Cortex of kidney (tissue), 1 donor: ENCODE measurements at places on chromosomes 11 and 22.

- DNase-seq = no peak
These were observed 554.2 kb upstream of the CCDC90B start for GRCh38 chr11:83840326-83840725.

- no peak for DNase-seq
These were observed 50.2 kb downstream of the SPATA19 start for GRCh38 chr11:133795088-133795487.

DNA sequence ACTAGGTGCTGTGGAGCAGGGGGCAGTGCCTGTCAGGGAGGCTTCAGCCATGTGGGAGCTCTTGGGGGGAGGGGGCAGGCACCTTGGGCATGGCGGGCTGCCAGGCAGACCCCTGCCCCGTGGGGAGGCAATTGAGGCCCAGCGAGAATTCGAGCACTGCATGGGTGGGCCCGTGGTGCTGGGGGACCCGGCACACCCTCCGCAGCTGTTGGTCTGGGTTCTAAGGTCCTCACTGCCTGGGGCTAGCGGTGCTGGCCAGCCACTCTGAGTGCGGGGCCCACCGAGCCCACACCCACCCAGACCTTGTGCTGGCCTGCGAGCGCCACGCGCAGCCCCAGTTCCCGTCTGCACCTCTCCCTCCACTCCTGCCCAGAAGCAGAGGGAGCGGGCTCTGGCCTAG is 835.5 kb upstream of the CNTN5 start:
- DNase-seq = no peak

- no peak for DNase-seq
These were observed 569.5 kb downstream of the MN1 start for GRCh38 chr22:27232077-27232476.

DNA sequence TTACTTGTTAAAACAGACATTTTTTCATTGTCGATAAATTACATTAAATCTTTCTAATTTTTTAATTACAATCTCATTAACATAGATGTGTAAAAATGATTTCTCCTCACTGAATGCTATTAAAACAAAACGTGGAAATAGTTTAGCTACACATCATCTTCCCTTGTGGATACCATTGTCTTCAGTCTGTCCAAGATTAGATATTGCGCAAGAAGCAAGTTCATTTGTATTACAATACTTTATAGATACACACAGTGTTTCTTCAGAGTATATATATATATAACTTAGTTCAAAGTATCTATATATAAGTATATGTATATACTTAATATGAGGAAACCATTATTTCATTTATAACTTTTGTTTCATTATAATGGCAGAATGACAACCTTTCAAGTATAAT is 883.3 kb upstream of the CNTN5 start:
- DNase-seq = no peak

DNA sequence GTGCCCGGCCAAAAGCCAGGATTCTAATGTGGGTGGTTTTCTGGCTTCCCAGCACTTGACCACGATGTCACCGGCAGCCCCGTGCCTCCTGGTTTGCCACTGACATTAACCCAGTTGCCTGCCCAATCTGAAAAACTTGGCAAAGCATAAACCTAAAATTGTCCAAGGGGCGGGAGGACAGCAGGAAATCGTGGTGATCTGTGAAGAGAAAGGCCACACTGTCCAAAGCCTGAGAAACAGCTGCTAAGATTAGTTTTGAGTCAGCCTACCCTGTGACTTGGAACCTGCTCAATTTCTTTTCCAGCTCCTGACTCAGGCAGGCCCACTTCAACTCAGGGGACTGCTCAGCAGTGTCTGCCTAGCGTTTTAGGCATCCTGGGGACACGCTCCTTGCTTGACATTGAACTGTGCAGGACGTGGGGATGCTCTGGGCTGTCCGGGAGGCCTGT is 8.2 kb upstream of the F2 start:
- DNase-seq = no peak

- no peak for DNase-seq
These were observed 26.7 kb downstream of the SERGEF start for GRCh38 chr11:17986007-17986710.

DNA sequence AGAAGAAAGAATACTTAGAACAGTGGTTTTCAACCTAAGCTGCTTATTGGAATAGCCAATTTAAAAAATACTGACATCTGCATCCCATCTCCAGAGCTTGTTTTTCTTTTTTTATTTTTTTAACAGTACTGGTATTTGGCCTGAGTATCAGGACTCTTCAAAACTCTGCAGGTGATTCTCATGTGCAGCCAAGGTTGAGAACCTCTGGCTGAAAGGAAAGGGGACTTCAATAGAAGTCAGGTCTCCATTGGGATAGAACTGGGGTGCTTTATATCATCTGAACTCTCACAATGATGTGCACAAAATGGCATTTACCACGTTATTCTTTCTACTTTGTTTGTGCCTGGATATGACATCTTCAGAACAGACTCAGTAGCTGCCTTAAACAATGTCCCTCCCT is 55.3 kb downstream of the BBOX1 start:
- no peak for DNase-seq

DNA sequence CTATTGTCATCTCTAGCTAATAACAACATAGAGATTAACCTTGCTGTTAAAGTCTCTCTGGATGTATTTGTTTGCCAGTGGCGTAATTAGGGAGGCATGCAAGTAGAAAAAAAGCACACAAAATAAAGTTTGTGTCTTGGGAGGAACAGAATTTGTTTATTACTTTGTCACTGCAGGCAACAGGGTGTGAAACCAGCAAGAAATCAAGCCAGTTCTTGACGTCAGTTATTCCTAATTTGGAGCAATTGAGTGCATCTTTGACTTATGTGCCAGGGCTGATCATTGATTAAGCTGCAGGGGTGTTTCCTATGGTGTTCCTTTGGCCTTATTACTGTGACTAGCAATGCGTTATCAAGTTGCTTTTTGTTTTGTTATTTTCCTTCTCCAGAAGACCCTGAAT is 751.0 kb downstream of the KCNA4 start:
- no peak for DNase-seq

- DNase-seq = no peak
These were observed 1.0 kb downstream of the FUT4 start for GRCh38 chr11:94544646-94545263.

DNA sequence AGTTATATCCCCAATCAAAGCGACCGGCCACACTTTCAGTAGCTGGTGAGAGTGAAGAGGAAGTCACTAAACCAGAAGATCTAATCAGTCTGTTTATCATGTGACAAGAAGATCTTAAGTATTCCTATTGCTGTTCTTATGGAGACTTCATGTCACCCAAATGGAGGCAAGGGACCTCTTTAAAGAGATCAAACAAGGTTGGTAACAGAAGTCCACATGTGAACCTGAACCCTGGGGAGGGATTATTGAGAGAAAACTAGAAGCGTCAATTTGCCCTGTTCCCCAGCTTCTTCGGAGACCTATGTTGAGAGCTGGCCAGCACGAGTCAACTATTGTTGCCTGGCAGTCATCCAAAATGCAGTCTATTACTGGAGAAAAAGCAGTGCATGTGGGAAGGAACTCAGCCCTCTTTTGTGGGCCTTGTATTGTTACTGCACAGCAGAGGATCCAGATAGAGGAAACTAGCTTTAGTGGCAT is 76.9 kb upstream of the CTSC start:
- no peak for DNase-seq

DNA sequence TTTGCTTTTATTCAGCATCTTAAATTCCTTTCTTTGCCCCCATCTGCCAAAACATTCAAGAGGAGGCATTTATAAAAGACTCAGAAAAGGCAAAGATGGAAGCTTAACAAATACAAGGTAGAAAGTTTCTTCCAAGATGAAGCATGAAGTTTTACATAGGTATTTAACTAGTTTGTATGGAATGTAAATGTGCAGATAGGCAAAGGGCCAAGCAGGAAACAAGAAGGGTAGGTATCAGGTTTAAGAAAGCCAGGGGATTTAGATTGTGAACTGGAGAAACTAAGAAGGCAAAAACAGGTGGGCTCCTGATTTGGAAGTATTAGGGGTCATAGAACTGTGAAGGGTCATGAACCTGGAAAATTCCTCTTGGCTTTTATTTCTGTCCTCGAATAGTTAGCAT is 62.6 kb downstream of the PPP2R1B start:
- DNase-seq = no peak

- no peak for DNase-seq
These were observed 35.2 kb downstream of the SOX6 start for GRCh38 chr11:16321148-16321547.

DNA sequence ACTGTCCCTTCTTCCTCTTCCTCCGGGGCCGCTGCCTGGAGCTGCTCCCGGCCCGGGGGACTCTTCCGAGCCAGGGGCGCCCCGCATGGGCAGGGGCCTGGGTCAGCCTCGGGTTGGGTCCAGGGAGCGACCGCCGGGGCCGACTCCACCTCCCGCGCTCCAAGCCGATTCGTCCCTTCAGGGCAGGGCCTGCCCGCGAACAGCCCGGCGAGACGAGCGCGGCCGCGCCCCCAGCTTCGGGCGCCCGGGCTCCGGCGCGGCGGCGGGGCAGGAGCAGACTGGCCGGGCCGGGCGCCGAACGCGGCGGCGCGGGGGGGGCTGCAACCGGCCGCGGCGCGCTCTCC is at the start of gene LARGE1:
Gene LARGE1, minus strand, starts transcription at position 280 of the 344 bp plus-strand sequence.
- DNase-seq = no peak

- DNase-seq = no peak
These were observed 66.3 kb downstream of the C11orf91 start for GRCh38 chr11:33634291-33634834.

DNA sequence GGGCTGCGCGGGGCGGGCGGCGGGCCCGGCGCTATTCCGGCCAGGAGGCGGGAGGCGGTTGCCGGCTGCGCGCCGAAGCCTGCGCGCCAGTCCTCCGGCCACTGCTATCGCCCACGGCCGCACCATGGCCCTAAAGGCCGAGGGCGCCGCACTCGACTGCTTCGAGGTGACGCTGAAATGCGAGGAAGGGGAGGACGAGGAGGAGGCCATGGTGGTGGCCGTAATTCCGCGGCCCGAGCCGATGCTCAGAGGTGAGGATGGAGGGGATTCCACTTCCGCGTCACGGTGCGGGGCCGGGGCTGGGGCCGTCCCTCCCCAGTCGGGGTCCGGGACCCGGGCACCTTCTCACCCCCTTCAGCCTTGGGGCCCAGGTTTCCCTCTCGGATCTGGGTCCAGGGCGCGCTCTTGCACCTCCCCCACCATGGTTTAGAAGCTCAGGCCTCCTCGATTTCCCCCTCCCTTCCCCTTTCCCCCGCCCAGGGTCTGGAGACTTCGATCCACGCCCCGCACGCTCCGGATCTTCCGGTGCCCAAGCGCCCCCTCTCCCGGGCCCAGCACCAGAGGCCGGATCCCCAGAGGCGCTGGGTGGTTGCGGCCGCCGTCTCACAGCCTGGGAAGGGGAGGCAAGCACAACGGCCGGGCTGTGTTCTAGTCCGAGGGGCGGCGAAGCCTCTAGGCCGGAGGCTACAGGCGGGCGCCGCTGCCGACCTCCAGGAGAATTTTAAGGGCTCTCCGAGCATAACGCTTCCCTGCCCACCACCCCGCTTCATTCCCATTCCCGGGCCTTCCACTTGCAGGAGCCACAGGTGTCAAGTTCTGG is 517 bp downstream of the SPINDOC start:
- no peak for DNase-seq

DNA sequence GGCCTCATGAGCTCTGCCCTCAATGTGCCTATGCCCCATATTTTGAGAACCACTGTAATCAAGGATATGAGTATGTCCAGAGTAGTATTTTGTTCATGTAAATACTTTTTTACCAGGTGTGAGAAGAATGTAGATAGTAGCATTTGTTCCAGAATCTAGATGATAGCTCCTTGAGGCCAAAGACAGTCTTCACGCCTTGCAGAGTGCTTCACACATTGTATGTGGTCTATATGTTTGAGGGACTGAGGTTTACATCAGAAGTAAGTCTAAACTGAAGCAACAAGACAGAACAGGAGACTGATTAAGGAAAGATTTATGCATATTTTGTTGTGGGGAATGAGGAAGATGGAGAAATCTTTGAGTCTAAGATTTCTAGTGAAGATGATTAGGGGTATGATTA is 12.5 kb downstream of the CEP57 start:
- DNase-seq = no peak

DNA sequence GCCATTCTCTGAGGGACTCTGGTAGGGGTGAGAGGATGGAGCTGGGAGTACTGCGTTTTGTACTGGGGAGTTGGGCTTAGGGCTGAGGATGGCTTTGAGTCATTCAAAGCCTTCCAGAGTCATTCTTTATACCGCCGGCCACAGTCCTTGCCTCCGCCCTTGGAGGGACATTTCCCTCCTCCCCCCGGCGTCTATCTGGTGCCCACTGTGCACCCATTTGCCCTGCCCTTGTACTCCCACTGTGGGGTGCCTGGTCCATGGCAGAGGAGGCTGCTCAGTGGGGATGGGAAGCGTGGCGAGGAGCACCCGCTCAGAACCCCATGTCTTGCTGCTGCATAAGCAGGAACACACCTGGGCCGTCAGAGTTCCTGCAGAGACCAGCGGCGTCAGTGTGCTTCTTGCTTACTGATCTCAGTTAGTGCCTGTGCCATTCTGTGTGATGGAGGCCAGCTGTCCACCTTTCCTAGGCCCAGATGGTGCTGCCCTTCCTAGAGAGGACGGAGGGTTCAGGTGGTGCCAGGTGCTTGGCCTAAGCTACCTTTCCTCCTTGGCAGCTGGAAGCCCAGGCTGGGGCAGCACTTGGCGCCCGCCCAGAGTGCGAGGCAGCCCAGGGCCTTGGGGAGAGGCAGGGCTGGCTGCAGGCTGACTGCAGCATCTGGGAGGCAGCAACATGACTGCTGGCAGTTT is 23.3 kb upstream of the TMEM191C start:
- DNase-seq = no peak

DNA sequence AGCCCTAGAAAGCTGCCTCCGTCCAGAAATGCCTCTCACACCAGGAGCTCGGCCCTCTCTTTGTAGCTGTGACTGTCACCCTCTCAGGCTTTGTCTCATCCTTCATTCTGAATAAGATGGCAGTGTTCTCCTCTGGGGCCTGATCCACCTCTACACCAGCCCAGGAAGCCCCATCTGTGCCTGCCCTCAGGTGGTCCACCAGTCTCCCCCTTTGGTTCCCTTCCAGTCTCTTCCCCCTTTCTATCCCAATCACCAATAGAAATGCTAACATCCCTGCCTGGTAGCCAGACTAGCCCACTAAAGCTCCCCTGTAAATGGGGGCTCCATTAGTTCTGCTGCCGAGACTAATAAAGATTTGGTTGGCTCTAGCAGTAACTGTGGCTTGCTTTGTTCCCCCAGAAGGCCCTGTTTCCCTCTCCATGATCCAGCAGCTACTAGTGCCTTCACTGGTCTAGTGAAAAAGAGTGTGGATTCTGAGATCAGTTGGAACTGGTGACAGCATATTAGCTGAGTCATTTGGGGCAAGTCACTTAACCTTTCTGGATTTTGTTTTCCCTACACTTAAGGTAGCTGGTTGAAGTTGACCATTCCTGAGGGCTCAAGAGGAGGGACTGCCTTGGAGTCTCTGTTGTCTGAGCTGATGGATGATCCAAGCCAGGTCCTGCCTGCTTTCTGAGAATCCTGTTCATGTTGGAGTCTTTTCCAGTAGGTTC is 16.2 kb downstream of the PLEKHB1 start:
- DNase-seq = no peak

DNA sequence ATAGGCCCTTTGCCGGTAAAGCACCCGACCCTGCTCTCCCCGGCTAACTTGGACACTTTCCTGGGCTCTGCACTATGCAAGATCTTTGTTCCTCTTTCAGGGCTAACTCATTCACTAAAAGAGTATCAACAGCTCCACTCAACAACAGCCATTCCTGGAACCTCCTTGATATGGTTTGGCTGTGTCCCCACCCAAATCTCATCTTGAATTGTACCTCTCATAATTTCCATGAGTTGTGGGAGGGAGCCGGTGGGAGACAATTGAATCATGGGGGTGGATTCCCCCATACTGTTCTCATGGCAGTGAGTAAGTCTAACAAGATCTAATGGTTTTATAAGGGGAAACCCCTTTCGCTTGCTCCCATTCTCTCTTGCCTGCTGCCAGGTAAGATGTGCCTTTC is 330.0 kb downstream of the TENM4 start:
- DNase-seq = no peak
